NCI-H524 (cell line): ENCODE measurements at places on chromosomes 11 and 22.
A peak's percentile ranks its signal among the peaks of the same experiment; 100 is the strongest.

DNA sequence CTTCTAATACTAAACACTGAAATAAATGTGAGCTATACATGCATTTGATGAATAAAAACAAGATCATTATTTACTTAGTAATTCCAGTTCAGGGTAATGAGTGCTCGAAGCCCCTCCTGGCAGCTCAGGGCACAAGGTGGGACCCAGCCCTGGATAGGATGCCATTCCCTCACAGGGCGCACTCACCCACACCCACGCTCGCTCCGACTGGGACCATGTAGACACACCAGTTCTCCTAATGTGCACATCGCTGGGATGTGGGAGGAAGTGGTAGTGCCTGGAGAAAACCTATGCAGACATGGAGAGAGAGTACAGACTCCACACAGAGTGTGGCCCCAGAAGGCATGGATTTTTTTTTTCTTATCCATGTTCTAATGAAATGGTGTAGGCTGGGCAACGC is 44.5 kb upstream of the RASSF10 start:
- DNase-seq: no peak

GRCh38 chr22:33325232-33326004 is 267.2 kb upstream of the SYN3 start:
- no peak for DNase-seq

- DNase-seq: no peak
Measured at GRCh38 chr22:48475661-48476345, 1351.9 kb downstream of the BRD1 start.

DNA sequence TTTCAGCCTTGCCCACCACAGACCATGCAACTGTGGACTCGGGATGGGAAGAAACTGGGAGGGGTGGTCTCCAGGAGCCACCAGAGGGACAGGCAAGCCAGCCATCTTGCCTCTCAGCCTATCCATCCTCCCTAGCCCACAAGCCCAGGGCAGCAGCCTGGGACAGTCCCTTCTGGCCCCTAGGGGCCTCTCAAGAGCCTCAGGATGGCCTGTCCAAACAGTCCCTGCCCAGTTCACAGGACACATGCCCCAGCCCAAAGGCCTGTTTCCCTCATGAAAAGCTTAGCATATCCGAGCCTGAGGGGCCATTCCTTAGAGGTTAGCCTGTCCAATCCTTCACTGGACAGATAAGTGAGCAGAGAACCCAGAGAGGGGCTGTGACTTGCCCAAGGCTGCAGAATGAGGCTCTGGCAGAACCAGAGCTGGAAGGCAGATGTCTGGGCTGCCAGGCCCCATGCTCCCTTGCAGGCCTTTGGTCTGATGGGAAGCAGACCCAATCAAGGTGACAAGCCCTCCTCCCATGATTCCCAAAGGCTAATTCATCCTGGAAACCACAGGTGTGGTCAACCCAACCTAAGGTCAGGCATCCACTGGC is 28.2 kb downstream of the LRRC10B start:
- DNase-seq: no peak

DNA sequence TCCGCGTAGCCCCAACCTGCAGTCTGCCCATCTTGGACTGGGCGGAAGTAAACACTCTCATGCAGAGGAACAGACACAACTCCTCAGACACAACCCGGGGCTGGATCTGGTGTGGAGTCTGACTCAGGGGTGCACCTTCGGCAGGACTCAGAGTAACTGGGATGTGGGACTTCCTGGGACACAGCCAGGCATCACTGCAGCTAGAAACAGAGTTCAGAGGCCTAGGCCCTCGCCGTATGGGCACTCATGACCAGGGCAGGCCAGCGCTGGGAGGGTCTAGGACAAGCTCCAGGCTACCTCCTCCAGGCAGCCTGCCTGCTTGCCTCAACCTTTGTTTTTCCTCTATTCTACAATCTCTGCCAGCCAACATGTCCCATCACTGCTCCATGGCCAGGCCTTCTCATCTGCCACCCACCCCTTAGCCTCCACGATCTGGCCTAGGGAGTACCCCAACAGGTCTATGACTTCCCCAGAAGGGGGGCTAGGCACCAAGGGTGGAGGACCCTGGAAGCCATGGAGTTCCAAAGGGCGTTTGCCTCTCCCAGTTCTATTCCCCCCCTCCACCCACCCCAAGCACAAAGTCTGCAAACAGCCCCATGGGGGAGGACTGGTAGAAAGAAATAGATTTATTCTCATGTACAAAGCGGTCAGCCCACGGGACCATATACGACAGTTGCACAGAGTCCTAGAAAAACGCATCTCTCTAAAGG is 98.5 kb downstream of the PDE2A start:
- DNase-seq: no peak

DNA sequence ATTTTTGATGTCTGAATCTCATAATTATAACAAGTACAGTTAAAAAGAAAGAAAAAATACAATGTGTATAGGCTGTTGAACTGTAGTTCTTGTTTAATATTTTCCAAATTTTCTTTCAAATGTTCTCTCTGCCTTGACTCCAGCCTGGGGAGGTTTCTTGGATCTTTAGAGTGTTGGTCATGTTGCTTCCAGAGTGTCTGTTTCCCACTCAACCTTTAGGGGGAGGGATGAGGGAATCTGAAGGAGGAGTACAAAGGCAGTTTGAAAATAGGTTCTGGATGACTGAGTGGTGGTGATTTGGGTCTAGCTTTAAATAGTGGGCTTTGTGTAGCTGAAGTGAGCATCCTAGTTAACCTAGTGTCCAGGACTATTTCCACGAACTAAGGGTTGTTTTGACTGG is 2.0 kb downstream of the CTNND1 start:
- peak; percentile 12 for DNase-seq

GRCh38 chr11:68099474-68100405 is 21.4 kb downstream of the CHKA start:
- DNase-seq: no peak

GRCh38 chr11:107276077-107276476 is 181.5 kb downstream of the CWF19L2 start:
- no peak for DNase-seq

DNA sequence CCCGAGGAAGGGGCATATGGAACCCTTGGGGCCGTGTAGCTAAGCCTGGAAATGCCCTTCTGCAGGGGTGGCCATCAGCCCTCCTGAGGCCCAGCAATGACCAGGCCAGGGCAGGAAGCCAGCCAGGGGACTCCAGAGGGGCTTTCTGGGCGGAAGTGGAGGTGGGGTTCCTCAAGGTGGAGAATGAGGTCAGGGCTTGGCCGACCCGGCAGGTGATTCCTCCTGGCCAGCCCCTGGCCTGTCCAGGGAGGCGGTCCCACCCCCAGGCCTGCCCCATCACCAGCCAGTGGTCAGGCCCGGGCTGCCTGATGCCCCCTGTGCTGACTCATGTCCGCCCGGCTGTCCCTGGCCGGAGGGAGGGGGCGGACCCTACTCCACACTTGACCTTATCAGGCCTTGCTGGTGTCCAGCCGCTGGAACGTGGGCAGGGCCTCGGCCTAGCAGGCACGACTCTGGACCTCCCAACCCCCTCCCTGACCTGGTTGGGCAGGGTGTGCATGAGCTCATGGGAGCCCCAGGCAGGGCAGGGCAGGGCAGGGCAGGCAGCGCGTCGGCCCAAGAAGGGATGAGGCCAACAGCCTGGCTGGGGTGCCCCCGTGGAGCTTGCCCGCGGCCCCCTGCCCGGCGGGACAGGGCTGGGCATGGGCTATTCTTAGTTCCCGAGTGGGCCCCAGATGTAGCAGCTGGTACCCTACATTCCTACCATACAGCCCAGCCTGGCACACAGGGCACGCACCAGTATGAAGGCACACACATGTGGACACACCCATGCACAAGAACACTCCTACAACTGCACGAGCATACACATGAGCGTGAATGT is 35.9 kb downstream of the RPL3 start:
- no peak for DNase-seq

- DNase-seq: peak; percentile 77
Measured at GRCh38 chr22:19179497-19180048, 1.0 kb upstream of the SLC25A1 start.

DNA sequence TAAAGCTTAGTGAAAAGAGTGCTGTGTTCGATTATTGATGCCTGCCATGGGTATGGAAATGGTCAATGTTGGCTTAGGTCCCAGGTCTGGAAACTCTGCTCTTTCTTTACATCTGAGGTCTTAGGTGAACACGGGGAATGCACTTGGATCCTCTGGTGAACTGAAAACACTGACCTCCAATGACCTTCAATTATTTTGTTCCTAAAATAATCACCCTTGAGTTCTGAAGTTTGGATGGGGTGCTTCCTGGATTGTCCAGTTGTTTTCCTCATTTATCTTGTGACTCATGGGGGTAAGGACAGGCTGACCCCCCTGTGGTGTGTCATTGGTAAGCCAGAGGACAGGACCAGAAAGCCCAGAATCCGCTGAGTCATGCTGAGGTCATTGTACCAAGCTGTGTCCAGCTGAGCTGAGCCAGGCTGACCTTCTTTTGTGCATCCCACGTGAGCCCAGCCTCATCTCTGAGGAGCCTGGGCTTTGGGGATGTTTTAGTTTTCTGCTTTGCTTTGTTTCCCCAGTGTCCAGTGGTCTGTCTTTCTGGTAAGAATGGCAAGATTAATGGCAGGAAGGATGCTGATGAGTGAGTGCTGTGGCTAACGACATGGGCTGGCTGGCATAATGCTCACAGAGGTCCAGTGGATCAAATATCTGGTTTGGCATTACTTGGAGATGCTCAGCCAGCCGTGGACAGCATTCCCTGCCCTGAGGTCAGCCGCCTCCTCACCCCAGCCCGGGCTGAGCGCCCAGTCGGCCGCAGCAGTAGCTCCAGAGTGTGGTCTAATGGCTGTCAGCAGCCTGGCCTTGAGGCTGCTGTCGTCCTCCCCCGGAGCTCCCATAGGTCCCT is 35.6 kb downstream of the AMPD3 start:
- DNase-seq: no peak

DNA sequence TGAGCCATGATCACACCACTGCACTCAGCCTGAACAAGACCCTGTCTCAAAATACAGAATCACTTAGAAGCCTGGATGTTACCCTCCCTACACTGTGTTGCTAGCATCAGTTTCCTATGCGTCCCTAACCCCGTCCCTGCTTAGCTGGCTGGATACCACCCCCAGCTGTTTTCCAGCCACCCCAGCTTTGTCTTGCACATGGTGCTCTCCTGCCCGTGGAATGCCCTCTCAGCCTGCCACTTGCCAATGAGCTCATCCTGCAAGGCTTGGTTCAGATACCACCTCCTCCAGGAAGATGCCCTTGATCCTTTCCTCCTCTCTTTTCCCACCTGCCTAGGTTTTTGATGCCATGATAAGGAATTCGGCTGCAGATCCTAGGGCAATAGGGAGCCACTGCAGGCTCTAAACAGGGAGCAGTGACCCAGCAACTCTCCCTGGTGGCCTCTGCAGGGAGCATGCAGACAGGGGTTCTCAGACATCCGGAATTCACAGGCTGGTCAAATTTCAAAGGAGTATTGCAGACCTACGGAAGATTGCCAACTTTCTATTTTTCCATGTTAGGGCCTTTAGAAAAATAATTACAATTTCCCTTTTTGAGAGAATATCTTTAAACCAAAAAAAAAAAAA is 52.7 kb upstream of the WNT7B start:
- DNase-seq: no peak

DNA sequence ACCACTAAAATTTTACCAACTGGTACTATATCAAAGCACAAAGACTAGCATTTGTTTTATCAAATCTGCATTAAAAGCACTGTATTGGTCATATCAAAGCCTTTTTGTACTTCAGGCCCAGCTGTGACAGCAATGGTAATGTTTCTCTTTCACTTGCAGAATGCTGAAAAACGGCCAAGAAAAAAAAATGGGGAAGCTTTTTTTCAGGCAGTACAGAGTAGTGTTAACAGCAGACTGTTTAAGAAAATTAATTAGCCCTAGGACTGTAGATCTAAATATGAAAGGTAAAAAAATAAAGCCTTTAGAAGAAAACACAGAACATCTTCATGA is 33.3 kb downstream of the DENND5A start:
- DNase-seq: no peak

GRCh38 chr11:83818349-83818748 is 532.2 kb upstream of the CCDC90B start:
- DNase-seq: no peak

DNA sequence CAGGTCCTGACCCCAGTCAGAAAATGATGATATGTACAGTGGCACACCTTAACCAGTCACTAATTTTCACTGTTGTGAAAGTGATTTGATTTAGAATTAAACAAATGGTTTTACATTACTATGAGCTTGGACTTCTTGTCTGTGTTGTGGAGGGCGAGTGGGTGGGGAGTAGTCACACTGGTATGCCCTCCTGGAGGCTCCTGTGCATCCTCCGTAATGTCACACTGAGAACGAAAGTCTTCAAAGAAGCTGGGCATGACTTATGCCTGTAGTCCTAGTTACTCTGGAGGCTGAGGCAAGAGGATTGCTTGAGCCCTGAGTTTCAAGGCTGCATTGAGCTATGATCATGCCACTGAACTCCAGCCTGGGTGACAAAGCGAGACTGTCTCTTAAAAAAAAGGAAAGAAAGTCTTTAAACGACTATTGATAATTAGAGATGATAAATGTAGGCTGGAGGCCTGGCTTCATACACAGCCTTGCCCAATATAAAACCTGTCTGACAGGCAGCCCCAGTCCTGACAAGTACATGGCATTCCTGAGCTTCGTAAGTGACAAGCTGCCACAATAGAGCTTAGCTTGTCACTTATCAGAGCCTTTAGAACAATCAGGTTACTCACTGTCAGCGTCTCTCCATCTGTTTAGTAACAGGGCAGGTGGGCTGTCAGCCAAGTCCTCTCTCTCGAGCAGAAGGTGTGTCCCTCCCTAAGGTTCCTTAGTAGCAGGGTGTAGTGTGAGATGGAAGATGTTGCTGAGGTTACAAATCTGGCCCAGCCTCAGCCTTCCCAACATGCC is 5.0 kb upstream of the LIMK2 start:
- peak; percentile 92 for DNase-seq

DNA sequence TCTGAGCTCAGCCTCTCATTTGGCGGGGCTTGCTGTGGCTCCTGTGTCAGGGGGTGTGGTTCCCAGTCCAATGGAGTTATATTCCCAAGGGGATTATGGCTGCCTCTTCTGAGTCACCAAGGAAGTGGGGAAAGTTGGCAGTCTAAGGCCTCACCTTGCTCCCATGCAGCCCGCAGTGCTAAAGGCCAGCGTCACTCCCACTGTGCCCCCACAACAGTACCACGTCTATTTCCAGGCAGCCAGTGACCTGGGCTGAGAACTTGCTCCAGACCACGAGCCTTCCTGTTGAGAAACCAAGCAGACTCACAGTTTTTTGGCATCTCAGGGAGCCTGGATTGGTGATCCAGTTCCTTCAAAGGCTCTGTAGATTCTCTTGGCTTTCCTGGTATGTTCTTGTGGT is 45.6 kb downstream of the OR2AT4 start:
- DNase-seq: no peak

DNA sequence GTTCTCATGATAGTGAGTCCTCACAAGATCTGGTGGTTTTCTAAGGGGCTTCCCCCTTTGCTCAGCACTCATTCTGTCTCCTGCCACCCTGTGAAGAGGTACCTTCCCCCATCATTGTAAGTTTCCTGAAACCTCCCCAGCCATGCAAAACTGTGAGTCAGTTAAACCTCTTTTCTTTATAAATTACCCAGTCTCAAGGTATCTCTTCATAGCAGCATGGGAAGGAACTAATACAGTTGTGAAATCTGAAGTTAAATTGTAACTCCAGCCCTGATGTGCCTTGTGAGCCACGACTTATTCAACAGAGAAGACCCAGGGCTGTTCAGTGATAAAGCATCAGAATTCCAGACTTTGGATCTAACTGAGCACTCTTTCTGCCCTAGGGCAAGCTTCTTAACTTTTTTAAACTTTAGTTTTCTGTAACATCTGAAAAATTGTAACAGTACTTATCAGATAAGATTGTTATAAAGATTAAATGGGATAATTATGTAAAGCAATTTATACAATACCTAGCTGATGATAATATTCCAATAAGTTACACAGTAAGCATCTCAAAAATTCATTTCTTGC is 220.0 kb downstream of the TRPC6 start:
- no peak for DNase-seq

GRCh38 chr11:104653407-104653806 is 244.9 kb downstream of the CASP12 start:
- no peak for DNase-seq
